Fibroblast of skin of scalp (primary cell): ENCODE measurements at places on chromosomes 5 and 9.

GRCh38 chr9:79408200-79408599 lies 163.6 kb upstream of the TLE4 start:
- DNase-seq = peak; percentile 13

- no peak for DNase-seq
These were observed 630.5 kb upstream of the MEF2C start for GRCh38 chr5:89513299-89514044.

GRCh38 chr5:83654427-83654994 lies 66.1 kb downstream of the HAPLN1 start:
- DNase-seq = peak; percentile 9

DNA sequence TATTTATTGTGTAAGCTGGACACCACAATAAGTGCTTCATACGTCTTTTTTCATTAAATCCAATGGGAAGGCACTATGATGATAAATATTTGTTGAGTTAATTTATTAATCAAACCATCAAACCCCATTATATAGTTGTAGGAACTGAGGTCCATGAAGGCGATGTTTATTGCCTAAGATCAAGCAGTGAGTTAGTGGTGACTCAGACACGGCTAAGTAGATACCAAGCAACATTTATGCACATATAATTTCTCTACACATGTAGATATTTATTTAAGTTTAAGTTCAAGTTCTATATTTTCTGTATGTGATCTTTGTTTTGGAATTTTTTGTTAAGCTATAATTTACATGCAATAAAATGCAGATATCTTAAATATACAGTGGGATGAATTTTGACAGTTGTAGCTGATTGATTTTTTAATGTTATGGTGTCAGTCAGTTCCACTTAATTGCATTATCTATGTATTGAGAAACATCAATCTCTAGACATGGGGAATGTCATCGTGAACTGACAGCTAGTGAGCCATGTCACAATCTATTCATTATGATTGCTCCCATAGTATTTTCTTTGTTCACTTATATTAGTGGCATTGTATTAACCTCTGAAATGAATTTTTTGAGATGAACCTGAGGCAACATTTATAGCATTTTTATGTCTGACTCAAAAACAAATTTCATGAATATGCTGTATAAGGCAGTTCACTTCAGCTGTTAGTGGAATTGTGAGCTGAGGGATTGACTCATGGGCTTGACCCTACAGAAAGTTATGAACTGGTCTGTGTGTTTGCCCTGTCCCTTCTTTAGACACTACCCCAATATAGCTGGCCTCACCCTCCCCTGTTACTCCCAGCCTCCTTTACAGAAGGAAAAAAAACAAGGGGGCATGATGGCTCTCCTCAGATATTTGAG lies 11.9 kb upstream of the GARNL3 start:
- DNase-seq = no peak

DNA sequence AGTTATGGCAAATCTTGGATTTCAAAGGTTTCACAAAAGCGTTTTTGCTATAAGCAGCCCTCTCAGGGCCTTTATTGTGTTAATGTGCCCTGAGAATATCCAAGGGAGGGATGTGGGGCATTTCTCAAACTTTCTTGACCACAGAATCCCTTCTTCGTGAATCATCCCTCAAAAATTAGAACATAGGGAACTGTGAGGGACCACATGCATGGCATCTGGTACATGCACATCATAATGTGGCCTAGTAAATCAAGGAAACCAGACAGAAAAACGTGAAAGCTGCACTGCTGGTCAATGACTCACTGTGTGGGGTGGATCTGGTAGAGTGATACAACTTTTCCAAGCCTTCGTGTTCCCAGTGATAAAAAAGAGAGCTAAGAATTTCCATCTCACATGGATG lies 22.4 kb downstream of the DDX31 start:
- peak; percentile 99 for DNase-seq

DNA sequence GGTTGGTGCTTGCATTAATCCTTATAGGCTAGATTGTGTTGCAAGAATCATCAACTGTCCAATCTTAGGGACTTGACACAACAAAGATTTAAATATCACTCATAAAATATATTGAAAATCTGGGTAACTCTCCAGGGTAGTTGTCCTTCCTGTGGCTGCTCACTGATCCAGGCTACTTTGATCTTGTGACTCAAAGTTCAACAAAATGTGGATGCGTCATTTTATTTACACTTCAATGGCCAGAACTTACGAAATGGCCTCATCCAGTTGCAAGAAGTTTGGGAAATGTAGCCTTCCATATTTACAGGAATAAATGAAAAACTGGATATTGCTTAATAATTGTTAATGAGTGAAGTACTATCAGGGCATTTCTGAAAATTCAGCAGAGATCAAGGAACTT lies 235.5 kb upstream of the ACTBL2 start:
- no peak for DNase-seq

- peak; percentile 89 for DNase-seq
These were observed 399.5 kb upstream of the TNC start for GRCh38 chr9:115517335-115518075.

DNA sequence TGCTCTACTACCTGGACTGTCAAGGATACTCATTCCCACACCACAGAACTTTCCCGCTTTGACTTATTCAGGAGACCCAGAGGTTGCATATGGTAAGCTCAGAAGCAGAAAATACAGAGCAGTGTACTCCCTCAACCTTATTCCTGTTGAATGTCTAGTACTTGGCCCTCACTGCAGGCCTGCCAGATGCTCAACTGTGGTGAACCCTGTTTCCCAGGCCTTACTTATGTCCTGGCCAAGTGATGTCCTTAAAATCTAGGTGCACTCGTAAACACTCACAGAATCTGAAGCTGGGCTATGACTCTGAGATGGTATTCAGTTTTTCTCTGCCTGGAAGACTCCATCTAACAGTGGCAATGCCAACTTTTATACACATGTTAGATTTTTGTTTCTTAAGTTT lies 21.0 kb downstream of the DIAPH1 start:
- no peak for DNase-seq

DNA sequence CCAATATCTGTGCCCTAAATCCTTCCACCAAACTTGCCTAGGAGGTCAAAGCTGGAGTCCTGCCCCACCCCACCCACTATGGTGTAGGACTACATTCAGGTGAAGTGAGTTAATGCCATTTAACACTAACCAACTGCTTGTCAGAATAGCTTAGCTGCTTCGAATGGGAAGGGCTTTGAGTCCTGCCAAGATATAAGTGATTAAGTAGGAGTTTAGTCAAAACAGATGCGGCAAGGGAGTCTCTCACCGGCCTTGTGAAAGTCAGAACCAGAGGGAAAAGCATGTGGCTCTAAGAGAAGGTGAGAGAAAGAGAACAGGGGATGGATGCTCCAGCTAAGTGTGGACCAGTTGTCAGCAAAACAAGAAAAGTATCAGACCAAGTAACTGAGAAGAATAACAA lies 132.6 kb downstream of the SPOCK1 start:
- DNase-seq = no peak

- peak; percentile 27 for DNase-seq
These were observed 29.2 kb upstream of the ARHGEF28 start for GRCh38 chr5:73596705-73597328.

DNA sequence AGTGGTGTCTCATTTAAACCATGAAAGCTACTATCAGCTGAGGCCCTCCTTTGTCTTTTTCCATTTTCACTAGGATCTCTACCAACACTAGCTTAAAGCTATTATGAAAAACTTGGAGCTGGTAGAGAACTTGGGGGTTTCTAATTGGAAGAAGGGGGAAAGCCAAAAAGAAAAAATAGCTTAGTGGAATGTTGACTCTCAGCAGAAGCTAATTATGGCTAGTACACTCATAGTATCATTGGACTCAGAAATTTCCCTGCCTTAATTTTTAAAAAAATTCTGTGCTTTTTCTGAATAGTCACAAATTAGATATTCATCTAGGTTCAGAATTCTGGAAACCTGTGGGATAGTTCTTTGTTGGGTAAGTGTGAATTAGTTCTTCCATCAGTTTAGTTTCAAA lies 8.0 kb downstream of the SLC12A2 start:
- no peak for DNase-seq

- DNase-seq = no peak
These were observed 89.9 kb downstream of the PIP5K1B start for GRCh38 chr9:68794898-68795297.

- no peak for DNase-seq
These were observed 359.2 kb downstream of the PRR16 start for GRCh38 chr5:120823328-120823727.

DNA sequence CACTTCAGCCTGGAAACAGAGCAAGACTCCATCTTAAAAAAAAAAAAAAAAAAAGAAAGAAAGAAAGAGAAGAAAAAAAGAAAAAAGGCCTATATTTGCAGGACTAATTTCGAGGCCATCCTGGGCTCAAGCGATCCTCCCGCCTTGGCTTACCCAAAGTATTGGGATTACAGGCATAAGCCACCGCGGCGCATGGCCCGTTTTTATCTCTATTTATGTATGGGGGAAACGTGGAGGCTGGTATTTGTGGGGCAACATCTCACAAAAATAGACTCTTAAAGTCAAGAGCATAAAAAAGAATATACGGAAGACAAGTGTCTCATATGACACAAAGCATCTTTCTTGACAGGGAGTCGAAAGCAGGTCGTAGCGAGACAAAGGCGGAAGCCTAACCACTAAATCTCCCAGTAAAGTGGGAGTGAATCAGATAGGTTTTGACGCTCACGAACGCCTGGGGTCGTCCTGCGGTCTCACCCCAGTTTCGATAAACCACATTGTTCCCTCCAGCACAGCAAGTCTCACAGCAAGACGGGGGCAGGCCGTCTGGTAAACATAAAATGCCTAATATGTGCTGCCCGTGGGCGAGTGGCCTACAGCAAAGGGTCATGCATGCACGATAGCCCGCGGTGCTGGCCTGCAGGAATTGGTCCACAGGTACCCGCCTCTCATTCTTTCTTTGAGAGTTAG lies 1.8 kb upstream of the TRIM41 start:
- DNase-seq = no peak

DNA sequence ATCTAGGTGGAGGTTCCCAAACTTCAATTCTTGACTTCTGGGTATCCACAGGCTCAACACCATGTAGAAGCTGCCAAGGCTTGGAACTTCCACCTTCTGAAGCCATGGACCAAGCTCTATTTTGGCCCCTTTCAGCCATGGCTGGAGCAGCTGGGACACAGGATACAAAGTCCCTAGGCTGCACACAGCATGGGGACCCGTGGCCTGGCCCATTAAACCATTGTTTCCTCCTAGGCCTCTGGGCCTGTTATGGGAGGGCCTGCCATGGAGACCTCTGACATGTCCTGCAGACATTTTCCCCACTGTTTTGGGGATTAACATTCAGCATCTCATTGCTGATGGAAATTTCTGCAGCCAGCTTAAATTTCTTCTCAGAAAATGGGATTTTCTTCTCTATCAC lies 1908.0 kb downstream of the EFNA5 start:
- DNase-seq = no peak

GRCh38 chr5:71810023-71810422 lies 90.9 kb downstream of the CARTPT start:
- DNase-seq = no peak

DNA sequence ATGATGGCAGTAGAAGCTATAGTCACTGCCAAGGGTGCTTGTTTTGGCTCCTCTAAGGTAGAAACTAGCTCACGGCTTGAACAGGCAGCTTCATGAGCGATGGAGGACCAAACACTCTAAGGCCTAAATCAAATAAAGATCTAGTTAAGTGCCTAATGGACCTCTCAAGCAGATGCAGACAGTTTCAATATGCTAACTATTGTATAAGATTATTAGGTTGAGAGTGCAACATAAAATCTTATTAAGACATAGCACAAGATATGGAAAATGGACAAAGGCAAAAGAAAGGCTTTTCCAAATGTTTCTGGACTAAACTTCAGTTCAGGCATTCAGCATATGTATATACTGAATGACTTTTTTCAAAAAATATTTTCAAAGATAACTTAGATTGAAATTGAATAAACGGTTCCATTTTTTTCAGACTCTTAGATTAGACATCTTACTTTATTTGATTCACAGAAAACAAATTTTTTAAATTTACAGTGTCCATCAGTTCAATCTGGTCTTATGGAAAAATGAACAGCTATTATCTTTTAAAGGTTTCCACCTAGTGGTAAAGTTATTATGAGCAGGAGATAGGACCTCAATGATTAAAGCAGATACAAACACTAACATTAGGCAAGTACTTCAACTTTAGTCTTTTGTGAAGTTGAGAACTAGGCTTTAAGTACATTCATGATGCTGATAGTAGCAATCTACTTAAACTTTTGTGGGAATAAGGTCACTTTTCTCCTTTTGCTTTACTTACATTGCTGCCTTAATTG lies 1167.7 kb downstream of the MAT2B start:
- peak; percentile 1 for DNase-seq

GRCh38 chr9:87651431-87651830 lies 74.5 kb upstream of the CTSL start:
- no peak for DNase-seq

GRCh38 chr9:125706651-125707471 lies at the start of gene MAPKAP1:
TSS of gene MAPKAP1 (minus strand) at chr9:125707208. CDS start at chr9:125672574, 34,634 bp downstream.
- DNase-seq = peak; percentile 97

DNA sequence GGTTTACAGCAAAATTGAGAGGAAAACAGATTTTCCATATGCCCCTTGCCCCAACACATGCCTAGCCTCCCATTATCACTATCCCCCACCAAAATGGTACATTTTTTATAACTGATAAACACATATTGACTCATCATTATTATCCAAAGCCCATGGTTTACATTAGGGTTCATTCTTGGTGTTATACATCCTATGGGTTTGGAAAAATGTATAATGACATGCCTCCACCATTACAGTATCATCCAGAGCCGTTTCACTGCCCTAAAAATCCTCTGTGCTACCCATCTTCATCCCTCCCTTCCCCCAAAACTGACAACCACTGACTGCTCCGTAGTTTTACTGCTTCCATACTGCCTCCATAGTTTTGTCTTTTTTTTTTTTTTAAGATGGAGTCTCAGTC lies 111.1 kb downstream of the ACTL7B start:
- DNase-seq = peak; percentile 29

DNA sequence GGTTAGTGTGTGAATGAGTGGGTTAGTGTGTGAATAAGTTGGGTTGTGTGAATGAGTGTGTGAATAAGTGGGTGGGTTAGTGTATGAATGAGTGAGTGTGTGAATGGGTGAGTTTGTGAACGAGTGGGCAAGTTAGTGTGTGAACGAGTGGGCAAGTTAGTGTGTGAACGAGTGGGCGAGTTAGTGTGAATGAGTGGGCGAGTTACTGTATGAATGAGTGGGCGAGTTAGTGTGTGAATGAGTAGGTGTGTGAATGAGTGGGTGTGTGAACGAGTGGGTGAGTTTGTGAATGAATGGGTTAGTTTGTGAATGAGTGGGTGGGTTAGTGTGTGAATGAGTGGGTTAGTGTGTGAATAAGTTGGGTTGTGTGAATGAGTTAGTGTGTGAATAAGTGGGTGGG lies 34.7 kb downstream of the NKD2 start:
- DNase-seq = no peak

DNA sequence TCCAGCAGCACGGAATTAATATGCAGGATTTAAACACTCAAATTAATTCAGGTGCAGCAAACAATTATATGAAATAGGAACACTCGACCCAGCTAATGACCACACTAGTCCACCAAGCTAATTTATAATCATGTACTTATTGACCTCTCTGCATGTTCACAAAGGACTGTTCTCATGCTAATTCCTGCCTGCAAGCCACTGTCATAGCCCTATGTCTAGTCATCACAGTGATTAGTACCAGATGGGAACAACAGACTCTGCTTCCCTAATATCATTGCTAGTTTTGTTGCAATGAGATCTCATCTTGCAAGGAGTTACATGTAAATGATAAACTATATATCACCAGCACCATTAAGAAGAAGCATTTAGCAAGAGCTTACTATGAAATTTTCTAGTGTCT lies 553.0 kb upstream of the GRAMD2B start:
- DNase-seq = peak; percentile 80
